ENCODE measurements at places on chromosomes 1 and 21. TPM values are rescaled to one million over a fixed set of nuclear protein-coding genes. Genes with fewer than 3 reads are reported as not detected.
A peak's percentile ranks its signal among the peaks of the same experiment; 100 is the strongest.

DNA sequence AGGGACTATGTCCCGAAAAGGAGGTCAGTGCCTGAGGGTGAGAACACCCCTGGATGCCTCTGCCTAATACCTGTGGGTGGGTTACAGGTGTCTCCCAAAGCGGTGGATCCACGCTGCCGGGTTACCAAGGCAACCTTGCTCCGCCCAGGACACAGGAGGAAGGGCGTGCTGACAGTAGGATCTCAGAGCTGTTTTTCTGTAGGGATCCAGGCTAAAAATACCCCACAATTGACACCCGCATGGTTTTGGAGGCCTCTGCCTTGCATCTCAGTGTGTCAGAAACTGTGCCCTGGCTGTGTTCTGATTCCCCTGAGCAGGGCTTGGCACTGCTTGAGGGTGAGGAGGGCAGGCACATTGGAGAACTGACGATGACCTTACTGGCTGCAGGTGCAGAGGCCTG is 118.0 kb downstream of the IER5 start:
- H3K27me3 ChIP-seq: no peaks in the 10 kb centered on the region
- H3K4me1 ChIP-seq: no peaks in the 10 kb centered on the region
- H3K36me3 ChIP-seq: no peaks in the 10 kb centered on the region
- H3K27ac ChIP-seq: no peak overlapping the region
- DNase-seq: no peak

GRCh38 chr1:218339267-218339831 is 5.8 kb upstream of the TGFB2 start:
- no peak overlapping the region for H3K27ac ChIP-seq
- no peak for DNase-seq
- no peaks in the 10 kb centered on the region for H3K36me3 ChIP-seq
- no peak overlapping the region for H3K4me3 ChIP-seq
- H3K27me3 ChIP-seq: peaks cover 3% of the 10 kb centered on the region

- no peaks in the 10 kb centered on the region for H3K36me3 ChIP-seq
- no peaks in the 10 kb centered on the region for H3K4me1 ChIP-seq
- H3K27ac ChIP-seq: no peak overlapping the region
- no peak overlapping the region for H3K4me3 ChIP-seq
Observed at GRCh38 chr1:162000053-162000420, 23.6 kb downstream of the OLFML2B start.

DNA sequence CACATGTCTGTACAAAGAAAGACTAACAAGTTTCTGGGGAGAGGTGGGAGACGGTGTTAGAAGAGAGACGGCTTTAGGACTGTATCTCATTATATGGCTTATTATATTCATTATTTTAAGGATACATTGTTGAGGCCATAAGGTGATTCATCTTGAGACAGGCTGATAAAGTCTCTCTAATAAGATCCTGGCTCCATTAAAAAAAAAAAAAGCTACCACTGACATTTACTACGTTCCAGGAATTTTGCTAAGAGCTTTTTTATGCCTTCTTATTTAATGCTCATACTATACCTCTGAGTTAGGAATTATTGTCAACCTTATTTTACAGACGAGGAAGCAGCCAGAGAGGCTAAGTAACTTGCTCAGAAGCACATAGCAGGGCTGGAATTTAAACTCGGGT is 173.7 kb downstream of the GABPA start:
- H3K27me3 ChIP-seq: no peaks in the 10 kb centered on the region
- no peaks in the 10 kb centered on the region for H3K36me3 ChIP-seq
- H3K4me3 ChIP-seq: no peak overlapping the region
- no peak for DNase-seq

GRCh38 chr1:12177999-12178441 is 11.2 kb downstream of the TNFRSF1B start:
- H3K27ac ChIP-seq: peak overlapping the region; percentile 83
- peaks cover 39% of the 10 kb centered on the region for H3K4me1 ChIP-seq
- no peaks in the 10 kb centered on the region for H3K36me3 ChIP-seq
- peak; percentile 64 for DNase-seq

DNA sequence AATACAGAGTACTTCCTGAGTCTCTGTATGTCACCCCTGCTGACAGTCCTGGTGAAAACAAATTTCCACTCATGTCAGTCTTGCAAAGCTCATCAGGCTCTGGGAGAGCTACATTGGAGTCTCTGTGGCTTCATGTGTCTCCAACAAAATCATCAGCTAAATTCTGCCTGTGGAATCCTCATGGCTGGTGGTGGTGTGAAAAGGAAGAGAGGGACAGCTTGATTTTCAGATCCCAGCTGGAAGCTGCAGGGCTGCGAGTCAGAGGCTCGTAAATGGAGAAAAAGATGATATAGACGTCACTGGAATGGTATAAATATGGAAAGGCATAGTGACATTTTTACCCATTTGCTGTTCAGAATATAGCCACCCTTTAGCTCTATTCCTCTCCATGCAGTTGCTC is 150.2 kb downstream of the ASTN1 start:
- H3K36me3 ChIP-seq: no peaks in the 10 kb centered on the region
- no peak for DNase-seq
- no peaks in the 10 kb centered on the region for H3K27me3 ChIP-seq
- H3K27ac ChIP-seq: no peak overlapping the region

DNA sequence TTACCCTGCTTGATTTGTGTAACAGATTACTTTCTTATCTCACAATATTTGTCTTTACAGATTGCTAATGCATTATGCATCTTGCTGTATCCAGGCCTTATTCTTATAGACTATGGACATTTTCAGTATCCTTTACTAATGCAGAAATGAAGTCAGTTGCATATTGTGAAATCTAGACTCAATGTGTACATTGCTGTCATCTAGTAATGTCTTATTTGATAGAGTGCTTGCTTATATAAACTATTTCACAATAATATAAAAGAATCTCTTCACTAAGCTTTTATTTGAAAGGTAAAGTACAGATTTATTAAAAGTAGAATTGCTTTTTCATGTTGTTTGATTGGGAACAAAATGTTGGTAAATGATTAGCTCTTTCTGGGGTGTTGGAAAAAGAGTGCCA is 39.6 kb downstream of the ALG6 start:
- no peaks in the 10 kb centered on the region for H3K27me3 ChIP-seq
- DNase-seq: no peak
- no peak overlapping the region for H3K4me3 ChIP-seq
- no peaks in the 10 kb centered on the region for H3K36me3 ChIP-seq
- H3K4me1 ChIP-seq: no peaks in the 10 kb centered on the region

- H3K36me3 ChIP-seq: no peaks in the 10 kb centered on the region
- H3K27me3 ChIP-seq: no peaks in the 10 kb centered on the region
- no peak overlapping the region for H3K27ac ChIP-seq
Observed at GRCh38 chr21:32795802-32796559, 24.4 kb upstream of the PAXBP1 start.

- no peak overlapping the region for H3K27ac ChIP-seq
- no peaks in the 10 kb centered on the region for H3K4me1 ChIP-seq
Observed at GRCh38 chr1:22317231-22317919, 134.3 kb upstream of the ZBTB40 start.

DNA sequence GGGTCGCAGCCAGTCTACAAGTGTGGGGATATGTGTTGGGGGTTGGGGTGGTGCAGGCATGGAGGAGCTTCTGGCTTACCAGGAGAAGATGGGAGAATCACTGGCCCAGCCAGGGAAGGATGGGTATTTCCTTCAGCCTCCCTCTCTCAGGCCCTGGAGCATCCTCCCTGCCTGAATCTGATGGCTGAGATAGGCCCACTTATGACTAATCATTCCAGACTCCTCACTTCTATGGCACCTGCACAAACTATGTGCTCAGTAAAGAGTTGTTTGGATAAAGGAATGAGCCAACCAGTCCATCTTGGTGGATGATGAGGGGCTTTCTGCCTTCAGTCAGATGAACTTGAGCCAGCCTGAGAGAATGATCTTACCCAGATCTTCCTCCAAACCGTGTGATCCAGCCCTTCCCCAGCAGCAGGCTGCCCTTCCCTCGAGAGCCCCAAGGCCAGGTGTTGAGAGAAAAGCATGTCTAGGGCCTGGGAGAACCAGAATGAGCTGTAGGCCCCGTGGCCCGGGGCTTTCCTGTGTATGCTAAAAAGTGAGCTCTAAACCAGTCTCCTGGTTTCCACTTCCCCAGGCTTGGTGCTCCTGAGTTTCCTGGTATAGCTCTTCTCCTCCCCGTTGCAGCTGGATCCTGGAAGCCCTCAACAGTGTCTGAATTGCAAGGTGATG is 1.3 kb downstream of the GPA33 start:
- peak overlapping the region; percentile 89 for H3K27ac ChIP-seq
- H3K36me3 ChIP-seq: no peaks in the 10 kb centered on the region
- H3K27me3 ChIP-seq: no peaks in the 10 kb centered on the region
- peaks cover 37% of the 10 kb centered on the region for H3K4me1 ChIP-seq

Gene MNDA
- total RNA-seq: not detected

Gene TCEA3
- total RNA-seq: 163 TPM

Gene ZNF678
- total RNA-seq: 15.2 TPM

Gene PHGDH
- total RNA-seq: 7.6 TPM

Gene CLEC20A
- not detected for total RNA-seq

Measured in transverse colon (tissue), 4 donors.